CD4-positive, alpha-beta T cell (primary cell): ENCODE measurements at places on chromosomes 16 and 17.

GRCh38 chr16:88430185-88430523, 22.9 kb upstream of the ZFPM1 start:
- DNase-seq: no peak

- DNase-seq: no peak
These were observed 18.0 kb upstream of the ZNF629 start for GRCh38 chr16:30805056-30805369.

DNA sequence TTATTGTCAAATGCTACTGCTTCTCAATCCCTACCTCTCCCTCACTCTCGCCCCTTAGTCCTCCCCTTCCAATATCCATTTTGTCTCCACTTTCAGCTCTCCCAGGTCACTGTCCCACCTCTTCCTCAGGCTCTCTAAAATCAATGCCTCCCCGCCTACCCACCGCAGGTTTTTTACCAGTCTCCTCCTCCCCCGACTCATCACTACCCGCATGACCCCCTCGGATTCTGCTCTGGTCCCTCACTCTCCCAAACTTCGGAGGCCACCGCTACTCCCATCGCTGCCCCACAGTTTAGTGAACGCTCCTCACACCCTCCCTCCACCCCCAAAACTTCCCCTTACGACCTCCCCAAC, 513 bp downstream of the CRLF3 start:
- DNase-seq: no peak

- DNase-seq: no peak
These were observed 71.7 kb upstream of the NACA2 start for GRCh38 chr17:61662741-61663140.

DNA sequence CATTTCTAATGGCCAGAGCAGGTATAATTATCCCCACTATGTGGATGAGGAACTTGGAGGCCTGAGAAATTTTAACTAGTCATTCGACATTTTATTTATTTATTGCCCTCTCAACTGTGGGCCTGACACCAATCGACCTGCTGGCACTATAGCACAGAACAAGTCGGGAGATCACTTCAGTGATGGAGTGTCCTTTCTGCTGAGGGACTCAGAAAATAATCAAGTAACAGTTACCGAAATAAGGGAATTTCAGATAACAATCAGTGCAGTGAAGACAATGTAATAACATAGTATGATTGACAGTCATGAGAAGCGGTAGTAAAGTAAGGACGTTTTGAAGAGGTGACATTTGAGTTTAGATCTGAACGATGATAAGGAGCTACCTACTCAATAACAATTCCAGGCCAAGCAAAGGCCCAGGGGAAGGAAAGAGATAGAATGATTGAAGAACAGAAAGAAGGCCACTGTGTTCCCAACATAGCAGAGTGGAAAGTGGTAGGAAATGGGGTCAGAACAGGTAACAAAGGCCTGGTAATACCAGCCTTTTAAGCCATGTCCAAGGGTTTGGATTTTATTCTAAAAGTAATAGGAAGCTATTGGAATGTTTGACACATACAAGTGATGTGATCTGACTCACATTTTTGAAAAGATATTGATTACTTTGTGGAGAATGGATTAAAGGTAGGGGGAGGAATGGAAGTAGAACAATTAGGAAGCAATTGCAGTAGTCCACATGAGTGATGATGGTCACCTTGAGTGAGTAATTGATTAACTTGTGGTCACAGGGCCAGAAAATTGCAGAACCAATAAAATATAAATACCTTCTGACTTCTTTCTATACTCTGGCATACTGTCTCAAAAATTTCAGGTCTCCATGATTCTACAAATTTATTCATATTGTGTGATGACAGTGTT, 1.4 kb downstream of the STXBP4 start:
- DNase-seq: no peak

DNA sequence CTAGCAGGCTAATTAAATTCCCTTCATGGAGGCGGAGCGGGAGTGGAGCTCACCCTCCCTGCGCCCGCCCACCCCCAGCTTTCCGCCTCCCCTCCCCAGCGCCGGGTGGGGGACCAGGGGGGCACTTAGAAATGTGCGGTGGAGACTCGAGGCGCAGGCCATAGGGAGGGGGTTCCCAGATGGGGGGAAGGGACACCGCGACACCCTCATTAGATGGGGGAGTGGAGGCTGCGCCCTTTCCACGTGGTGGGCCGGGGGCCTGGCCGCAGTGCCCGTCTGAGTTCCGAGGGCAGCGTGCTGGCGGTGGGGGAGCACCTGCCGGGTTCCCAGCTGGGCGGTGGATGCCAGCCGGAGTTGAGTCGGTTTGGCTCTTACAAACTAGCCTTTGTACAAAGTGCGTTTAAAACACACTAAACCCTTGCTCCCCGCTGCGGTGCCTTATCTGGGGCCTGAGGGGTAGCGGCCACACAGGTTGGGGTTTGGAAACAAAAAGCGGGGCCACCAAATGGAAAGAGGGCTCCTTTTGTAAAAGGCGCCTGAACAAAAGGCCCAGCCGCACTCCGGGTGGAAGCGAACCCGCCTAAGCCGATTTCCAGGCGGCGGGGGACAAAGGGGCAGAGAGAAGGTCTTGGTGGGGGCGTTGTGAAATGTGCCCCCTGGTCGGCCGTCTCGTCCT, 1.4 kb downstream of the GSE1 start:
- DNase-seq: no peak

DNA sequence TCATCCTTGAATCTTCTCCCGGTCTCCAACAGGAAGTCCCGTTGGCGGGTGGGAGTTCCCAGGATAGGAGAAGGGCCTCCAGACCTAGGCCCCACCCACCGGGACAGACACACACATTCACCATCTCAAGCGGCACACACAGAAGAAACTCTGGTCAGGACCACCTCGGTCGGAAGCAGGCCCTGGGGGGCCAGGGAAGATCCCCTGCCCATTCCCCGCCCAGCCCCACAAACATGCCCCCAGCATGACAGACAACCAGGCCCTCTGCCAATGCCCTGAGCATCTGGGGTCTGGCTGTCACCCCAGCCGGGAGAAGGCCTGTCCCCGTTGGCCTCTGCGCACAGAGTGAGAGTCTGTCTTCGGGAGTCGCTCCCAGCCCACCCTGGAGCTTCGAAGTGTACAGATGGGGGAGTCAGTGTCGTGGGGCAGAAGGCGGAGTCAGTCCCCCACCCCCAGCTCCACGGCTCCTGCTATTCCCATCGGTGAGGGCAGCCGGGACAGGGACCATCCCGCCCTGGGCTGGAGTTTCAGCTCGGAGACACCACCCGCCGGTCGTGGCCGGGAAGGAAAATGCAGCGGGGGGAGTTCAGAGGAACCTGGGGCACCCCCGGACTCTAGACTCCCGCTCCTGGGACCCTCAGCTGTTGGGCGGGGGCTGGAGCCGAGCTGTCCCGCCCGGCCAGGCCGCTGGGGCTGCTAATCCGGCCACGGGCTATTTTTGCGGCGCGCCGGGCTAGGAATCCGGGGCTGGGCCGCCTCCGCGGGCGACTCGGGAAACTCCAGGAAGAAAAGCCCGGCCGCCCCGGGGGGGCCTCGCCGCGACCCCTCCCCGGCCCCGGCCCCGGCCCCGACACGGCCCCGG, 660 bp downstream of the RHBDF1 start:
- no peak for DNase-seq

- no peak for DNase-seq
These were observed 6.8 kb upstream of the FOXN1 start for GRCh38 chr17:28499364-28499664.

DNA sequence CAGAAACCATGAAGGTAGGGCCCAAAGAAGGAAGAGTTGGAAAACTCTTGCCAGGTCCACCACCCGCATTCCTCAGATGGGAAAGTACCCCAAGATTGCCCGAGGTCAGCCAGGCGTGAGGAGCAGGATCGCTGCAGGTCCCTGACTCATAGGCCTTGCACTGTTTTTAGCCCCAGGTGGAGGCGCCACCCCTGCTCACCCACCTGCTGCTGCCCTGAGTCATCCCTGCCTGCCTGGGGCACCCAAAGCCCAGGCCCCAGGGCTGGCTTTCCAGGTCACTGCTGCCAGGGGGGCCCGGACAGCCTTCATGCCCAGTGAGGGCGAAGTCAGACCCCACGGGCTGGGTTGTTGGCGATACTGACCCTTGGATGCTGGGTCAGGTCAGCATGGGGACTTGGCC, 100.9 kb downstream of the AMFR start:
- no peak for DNase-seq

GRCh38 chr17:14813649-14814370, 451.3 kb downstream of the PMP22 start:
- peak; percentile 62 for DNase-seq

GRCh38 chr17:80689129-80689619, 144.5 kb downstream of the RPTOR start:
- DNase-seq: no peak

GRCh38 chr17:17641621-17642409, 39.4 kb upstream of the RAI1 start:
- DNase-seq: peak; percentile 85

DNA sequence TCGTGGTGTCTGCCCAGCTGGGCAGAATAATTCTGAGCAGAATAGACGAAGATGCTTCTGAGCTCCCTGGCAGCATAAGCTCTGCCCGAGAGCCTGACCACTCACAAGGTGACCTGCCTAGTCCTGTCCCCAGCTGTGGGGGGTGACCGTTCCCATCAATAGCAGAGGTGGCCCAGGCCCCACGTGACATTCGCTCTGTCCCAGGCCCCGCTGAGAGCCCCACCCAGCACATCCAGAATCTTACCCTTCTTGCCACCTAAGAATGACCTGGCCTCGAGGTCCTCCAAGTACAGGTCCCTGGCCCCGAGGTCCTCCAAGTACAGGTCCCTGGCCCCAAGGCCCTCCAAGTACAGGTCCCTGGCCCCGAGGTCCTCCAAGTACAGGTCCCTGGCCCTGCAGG, 695 bp upstream of the TMEM204 start:
- no peak for DNase-seq

DNA sequence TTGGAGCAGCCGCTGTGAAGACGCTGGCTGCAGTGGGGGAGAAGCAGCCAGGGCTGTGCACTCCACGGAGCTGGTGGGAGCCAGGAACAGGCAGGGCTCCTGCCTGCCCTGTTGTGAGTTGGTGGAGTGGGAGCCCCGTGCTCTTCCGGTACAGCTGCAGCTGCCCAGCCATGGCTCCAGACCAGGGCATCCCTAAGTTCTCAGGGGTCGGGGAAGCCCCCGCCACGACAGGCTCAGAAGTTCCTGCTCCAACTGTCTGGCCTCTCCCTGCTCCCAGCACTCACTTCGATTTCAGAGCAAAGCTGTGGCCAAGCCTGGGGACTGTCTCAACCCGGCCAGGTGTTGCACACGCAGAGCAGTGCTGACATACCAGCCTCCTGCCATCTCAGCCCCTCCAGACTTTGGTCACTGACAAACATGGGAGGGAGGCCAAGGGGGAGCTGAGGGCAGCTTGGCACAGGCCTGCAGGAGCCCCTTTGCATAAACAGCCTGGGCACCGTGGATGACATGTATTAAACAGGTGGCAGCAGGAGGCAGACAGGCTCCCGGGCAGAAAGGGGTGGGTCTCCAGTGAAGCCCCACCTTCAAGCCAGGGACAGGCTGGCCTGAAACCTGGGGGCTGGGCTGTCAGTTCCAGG, 13.9 kb upstream of the KDM8 start:
- DNase-seq: no peak

DNA sequence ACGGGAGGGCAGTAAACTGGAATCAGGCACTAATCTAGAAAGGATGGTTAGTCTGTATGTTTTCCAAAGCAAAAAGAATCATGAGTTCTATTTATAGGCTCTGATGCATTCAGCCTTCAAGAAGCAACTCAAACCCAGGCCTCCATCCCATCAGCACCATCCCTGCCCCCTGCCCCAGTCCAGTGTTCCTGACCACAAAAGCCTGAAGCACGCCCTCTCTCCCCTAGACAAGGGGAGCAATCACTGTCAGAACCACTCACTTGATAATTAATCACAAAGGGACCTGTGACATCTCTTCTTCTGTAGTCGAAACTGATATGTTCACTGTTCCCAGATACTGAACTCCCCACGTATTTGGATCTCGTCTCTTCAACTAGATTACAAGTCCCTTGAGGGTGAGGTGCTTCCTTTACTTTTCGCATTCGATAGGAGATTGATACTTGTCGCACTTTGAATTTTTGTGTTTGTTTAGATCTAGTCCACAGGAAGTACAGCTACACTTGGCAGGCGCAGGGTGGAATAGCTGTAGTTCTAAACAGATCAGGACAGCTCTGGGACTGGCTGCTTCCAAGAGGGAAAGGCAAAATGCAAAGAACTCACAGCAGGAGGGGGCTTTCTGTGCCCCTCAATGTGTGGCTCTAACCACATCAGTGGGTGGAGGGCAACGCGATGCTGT, 36.4 kb upstream of the CCDC182 start:
- no peak for DNase-seq

DNA sequence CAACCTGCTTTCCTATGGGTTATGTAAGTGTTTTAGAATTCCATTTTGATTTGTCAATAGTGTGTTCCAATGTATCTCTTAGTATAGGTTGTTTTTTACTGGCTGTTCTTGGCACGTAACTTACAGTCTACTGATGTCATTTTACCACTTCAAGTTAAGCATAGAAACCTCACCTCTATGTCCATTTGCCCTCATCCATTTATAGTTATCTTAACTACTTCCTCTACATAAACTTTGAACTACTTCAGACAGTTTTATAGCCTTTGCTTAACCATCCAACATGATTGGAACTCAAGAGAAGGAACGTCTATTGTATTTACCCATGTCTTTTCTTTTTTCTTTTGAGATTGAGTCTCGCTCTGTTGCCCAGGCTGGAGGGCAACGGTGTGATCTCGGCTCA, 64.5 kb upstream of the GNG13 start:
- DNase-seq: no peak

GRCh38 chr17:15083225-15083624, 181.9 kb downstream of the PMP22 start:
- DNase-seq: no peak

DNA sequence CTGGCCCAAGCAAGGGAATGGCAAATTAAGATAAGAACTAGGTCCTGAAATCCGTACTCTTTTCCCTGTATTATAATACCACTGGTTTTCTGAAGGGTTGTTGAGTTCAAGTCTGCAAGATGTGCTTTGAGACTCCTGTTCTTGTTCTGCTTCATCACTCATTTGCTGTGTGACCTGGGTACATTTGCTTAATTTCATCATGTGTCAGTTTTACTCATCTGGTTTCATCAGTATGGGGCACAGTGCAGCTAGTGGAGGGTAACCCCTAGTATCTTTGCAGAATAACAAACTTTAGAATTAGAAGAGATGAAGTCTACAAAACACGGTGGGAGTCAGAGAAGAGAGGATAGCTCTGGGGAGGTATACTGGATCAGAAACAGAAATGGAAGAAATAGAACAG, 21.9 kb upstream of the EFCAB13 start:
- no peak for DNase-seq

DNA sequence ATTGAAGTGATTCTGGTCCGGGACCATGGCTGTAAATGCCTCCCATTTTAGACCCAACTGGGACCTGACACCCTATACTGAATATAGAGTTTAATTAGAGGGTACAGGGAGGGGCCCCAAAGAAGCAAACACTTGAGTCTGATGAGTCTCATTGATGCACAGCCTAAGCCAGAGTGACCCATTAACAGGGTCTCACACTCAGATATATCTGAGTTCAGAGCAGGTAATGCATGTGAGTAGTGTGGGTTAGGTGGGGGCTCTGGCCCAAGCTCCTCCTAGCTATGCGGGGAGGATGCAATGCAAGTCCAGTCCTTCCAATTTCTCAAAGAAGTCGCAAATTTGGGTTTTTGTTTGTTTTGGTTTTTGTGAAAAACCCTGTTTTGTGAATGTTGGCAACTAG, 17.1 kb upstream of the MARCHF10 start:
- no peak for DNase-seq
